ENCODE measurements at places on chromosomes 5 and 9.

DNA sequence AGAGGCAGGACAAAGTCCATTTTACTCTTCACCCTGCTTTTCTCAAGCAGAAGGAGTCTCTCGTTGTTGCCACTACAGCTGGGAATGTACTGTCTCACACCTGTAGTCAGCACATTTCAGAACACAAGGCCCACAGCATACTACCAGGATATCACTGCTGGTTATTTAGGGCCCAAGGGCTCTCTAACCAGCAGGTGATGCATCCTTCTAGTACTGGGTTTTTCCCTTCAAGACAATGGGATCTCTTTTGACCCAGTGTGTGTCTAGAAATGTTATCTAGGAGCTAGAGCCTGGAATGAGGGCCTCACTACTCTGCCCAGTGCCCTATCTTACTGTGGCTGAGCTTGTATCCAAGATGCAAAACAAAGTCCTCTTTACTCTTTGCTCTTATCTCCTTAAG is 235.1 kb upstream of the PRR16 start:
- no peak for DNase-seq

DNA sequence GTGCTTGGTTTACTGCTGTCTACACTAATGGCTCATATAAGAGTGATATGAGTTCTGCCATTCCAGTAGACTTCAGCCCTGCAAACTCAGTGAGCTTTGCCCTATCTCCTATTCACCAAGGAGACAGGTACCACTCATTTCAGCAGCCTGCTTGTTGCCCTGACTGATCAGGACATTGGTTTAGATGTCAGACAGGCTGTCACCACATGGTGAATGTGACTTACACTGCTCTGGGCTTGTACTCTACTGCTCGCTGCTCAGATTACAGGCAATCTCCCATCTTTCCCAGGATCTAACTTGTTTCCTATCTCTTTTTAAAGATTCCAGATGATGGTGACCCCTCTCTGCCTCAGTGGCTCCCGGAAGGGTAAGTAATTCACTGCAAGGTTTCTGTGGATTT is 123.3 kb upstream of the RUSC2 start:
- no peak for DNase-seq

- peak; percentile 33 for DNase-seq
Measured at GRCh38 chr9:79883073-79883645, 311.4 kb downstream of the TLE4 start.

- DNase-seq: no peak
Measured at GRCh38 chr9:98207606-98208005, 15.2 kb upstream of the CORO2A start.

GRCh38 chr5:14598225-14598624 is 16.6 kb downstream of the OTULINL start:
- no peak for DNase-seq

DNA sequence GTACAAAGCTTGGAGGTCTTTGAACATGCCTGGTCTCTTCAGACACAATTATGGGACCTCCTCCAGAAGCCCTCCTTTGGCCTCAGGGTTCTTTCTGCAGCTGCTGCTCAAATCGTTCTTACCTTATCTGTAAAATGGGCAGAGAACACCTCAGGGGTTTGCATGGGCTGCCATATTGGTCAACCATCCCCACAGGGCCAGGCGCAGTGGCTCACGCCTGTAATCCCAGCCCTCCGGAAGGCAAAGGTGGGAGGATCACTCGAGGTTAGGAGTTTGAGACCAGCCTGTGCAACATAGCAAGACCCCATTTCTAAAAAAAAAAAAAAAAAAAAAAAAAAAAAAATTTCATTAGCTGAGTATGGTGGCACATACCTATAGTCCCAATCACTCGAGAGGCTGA is 29.1 kb upstream of the TCF7 start:
- no peak for DNase-seq

- DNase-seq: no peak
Measured at GRCh38 chr9:87722393-87723088, 3.4 kb upstream of the CTSL start.

- no peak for DNase-seq
Measured at GRCh38 chr9:86632537-86632936, 278.3 kb upstream of the TUT7 start.

GRCh38 chr5:143229896-143230675 is 173.4 kb downstream of the NR3C1 start:
- no peak for DNase-seq

DNA sequence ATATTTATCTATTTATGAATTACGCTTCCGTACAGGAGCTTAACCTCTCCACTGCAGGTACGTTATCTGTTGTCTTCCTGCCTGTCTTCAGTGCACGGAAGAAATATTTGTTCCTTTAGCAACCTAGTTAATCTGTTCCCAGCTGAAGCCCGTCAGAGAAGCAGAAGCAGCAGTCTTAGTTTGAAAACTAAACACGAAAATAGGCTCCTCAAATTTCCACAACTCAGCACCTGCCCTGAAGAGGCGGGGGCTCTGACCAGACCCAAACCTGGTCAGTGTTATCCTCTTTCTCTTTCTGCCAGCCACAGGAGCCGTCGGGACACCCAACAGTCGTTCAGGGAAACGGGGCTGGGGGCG is 462 bp downstream of the NUDCD2 start:
- no peak for DNase-seq

- DNase-seq: peak; percentile 4
Measured at GRCh38 chr5:111254613-111255012, 30.4 kb downstream of the CAMK4 start.

DNA sequence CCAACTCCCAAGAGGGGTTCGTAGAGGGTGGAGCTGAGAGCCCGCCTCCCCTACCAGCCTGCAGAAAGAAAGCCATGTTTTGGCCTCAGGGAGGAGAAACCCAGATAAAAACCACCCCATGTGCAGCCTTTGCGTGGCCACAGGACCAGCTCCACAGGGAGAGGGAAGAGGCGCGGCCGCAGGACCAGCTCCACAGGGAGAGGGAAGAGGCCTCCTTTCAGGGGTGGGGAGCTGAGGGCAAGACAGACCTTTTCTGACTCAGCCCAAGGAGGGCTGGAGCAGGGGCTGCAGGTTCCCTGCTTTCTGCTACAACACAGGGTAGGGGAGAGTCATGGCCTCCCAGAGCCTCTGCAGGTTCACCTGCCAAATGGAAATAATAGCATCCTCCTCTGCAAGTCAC is 37.6 kb upstream of the KCNMB1 start:
- DNase-seq: no peak

- no peak for DNase-seq
Measured at GRCh38 chr9:81382281-81382680, 307.1 kb downstream of the TLE1 start.

DNA sequence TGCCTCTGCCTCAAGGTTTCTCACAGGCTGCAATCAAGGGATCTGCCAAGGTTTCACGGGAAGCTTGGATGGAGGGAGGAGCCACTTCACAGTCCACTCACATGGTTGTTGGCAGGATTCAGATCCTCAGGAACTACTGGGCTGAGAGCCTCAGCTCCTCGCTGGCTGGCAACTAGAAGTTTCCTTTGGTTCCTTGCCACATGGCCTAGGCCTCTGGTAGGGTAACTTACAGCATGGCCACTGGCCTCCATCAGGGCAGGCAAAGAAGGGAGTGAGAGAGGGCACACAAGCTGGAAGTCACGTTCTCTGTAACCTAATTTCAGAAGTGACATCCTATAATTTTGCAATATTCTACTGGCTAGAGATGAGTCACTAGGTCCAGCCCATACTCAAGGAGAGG is 32.2 kb downstream of the SPOCK1 start:
- DNase-seq: no peak

- no peak for DNase-seq
Measured at GRCh38 chr9:97997330-97998276, 14.5 kb downstream of the ANP32B start.

DNA sequence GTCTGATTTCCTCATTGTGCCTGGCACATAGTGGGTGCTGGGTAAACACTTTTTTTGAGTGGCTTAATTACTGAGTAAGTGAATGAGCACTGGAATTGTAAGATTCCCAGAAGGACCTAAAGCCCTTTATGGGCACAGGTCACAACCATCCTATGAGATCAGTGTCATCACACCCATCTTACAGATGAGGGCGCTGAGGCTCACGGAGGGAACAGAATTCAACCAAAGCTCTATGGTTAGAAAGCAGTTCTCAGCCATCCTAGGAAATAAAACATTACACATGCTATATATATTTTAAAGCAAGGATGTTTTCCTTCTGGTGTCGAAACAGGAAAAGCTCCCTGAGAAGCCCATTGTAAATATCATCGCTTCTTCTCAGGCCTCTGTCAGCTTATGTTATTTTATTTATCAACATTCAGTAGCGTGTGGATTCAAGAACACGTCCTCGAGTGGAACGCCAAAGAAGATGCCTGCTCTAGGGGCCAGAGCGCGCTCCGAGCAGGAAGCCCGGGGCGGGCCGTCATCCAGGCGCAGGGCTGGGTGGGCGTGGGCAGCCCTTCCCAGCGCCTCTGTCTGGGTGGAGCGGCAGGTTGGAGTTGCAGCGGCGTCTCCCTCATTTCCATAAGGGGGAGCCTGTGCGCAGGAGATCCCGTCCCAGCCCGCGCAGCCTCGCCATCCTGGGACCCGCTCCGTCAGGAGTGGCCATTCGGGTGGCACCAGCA is 155.8 kb upstream of the SMIM23 start:
- no peak for DNase-seq

- no peak for DNase-seq
Measured at GRCh38 chr9:131851414-131851813, 111.5 kb upstream of the RAPGEF1 start.

- no peak for DNase-seq
Measured at GRCh38 chr9:137744632-137745183, 125.9 kb downstream of the EHMT1 start.

GRCh38 chr5:9249231-9249630 is 296.6 kb downstream of the SEMA5A start:
- no peak for DNase-seq

DNA sequence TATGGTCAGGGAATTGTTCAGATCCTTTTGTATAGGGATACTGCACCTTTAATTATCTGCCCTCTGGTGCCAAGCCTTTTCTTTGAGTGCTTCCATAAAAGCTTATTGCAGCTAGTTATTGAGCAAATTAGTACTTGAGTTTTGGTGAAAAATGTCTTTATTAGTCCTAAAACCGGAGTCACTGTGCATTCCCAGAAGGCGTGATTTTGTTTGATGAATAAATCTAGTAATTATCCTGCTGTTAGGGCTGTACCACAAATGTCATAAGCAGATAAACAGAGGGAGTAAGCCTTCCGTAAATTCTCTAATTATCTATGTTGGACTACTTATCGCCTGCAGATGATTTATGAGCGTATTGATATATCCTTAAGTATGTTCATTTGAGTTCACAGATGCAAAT is 620.7 kb upstream of the ARRDC3 start:
- no peak for DNase-seq

GRCh38 chr9:86660146-86660943 is 287.0 kb downstream of the GAS1 start:
- no peak for DNase-seq

DNA sequence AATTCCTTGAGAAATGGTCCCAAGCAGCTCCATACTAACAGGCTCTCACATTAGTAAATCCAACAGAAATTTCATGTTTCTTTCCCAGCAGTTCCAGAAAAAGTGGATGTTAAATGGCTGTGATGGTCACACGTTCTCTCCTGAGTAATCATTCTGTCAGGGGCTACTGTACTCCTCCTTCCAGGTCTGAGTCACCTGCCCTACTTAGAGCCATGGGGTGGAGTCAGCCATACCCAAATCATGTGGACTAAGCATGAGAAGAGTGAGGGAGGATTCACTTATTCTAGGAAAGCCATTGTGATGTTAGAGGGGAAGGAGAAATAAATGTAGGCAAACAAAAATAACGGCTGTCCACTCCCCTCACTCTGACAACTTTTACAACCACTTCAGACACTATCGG is 547.2 kb downstream of the CSNK1G3 start:
- no peak for DNase-seq

DNA sequence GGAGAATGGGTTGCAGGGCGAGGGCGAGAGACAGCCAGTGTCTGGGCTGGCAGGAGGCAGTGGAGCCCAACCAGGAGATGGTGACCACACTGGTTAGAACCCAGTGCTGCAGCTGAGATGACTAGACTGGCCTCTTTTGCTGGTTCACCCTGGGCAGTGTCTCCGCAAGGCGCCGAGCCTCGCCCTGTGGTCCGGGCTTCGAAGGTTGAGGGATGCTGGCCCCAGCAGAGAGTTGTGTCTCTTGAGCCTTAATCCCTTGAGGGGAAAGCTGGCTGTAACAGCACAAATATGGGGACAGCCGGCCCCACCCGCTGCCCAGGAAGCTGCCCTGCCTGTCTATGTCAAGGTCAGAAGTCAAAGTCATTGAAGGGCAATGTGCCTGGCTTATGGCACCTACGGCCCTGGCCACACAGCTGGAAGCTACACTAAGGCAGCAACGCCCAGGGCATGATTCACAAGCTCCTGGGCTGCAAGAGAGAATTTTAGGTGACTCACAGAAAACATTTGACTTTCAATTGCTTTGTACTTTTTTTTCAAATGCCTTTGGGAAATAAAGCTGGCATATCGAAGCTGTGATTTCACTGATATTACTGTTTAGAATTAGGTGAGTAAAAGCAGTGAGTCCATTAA is 33.3 kb downstream of the NKX2-5 start:
- no peak for DNase-seq

DNA sequence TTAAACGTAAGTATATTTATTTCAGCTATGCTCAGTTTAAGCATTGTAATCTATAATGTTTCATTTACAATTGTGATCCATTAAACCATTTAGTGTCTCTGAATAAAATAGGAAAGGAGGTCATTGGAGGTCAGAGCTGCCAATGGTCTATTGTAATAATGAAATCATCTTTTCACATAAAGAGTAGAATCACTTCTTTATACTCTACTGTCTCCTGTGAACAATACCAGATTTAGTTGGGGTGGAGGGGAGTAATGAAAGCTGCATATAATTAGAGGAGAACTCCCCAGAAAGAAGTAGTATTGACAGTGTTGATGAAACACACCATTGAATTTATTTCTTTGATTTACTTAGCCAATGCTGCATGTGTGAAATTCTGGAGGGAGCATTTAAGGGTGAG is 35.1 kb upstream of the ZFYVE16 start:
- DNase-seq: no peak

- DNase-seq: no peak
Measured at GRCh38 chr9:122875523-122875922, 29.6 kb downstream of the RC3H2 start.

- DNase-seq: no peak
Measured at GRCh38 chr9:127816362-127816725, 13.7 kb downstream of the FPGS start.
